ENCODE measurements at places on chromosomes 6 and 20.

DNA sequence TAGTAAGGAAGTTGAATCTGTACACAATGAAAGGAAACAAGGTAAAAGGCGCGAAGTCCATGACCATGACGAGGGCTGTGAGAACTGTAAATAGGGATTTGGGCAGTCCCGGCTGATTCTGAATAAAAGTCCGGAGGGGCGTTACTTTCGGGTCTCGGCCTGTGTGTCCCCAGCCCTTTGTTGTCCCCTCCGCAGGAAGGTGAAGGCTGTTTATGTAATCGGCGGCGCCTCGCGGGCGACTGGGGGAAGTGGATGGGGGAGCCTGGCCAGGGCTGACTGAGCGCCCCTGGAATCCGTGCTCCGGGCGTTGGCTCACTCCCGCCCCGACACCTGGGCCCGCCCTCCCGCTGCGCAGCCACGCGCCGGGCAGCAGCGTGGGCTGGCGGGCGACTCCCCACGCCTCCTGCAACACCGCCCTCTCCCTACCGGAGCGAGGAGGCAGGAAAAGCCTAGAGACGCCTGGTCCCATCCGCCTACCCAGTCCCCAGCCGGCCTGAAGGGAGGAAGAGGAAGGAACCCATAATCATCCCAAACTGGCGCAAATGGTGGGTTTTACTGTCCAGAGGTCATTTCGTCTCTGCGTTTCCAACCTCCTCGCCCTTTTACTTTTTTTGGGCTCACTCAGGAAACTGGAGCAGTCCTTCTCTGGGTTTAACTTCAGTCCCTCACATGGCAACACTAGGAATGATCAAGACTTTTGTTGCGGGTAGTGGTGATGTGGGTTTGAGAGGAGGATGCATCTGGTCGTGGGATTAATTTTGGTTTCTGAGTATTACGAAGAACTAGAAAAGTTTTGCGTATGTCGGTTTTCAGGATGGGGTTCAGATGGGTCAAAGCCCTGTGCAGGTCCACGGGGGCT, 12.1 kb downstream of the TRIM31 start:
- no peak for DNase-seq

DNA sequence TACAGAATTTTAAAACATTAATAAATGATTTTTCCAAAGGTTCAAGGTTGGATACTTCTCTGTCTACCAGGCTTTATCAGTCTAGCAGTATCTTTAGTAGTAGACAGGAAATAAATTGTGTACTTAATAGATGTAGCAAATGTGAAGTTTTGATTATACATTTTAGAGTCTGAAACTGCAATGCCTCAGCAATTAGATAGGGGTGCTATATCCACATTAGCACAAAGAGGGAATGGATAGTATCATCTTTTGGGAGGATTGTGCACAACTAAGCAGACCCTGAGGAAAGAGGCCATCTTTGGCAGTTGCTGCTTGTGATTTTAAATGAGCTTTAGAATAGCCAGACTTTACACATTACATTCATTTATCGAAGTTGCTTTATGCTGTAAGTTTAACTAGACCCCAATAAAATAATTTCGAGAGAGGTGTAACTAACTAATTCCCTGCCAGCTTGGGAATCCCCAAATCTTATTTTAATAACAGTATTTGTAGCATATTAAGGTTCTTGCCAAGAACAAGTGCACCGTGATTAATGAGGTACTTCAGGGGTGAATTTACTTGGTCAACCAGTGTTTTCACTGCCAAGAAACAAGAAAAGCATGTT, 2.8 kb downstream of the KCNQ5 start:
- no peak for DNase-seq

DNA sequence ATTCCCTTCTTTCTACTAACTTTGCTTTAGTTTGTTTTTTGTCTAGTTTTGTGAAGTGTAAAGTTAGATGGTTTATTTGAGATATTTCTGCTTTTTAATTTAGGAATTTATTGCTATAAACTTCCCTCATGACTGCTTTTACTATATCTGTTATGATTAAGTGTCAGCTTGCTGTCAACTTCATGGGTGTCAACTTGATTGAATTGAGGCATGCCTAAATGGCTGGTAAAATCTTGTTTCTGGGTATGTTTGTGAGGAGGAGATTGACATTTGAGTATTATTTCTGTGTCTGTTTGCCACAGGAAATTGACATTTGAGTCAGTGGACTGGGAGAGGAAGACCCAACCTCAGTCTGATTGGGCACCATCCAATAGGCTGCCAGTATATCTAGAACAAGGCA, 1147.0 kb upstream of the EYS start:
- no peak for DNase-seq

- DNase-seq: no peak
Measured at GRCh38 chr6:73870907-73871306, 174.9 kb downstream of the CD109 start.

GRCh38 chr6:87926687-87927086, 121.0 kb upstream of the SPACA1 start:
- DNase-seq: no peak

DNA sequence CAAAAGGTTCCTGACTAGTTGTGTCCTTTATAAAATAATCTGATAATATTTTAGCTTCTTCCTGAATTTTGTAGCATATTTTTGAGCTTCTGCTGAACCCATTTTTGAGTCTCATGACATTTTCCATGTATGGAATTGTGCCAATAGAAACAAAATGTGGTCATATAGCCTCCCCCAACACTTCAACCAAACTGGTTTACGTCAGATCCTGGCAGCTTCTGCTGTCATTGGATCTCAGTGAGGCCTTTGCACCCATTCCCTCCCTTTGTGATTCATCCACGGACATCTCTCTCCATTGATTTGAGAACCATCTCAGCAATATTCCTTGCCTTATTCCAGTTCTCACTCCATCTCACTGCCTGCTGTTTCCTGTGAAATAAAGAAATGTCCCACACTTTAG, 166.0 kb upstream of the PROKR2 start:
- peak; percentile 5 for DNase-seq

GRCh38 chr6:168128631-168129291, 49.7 kb upstream of the FRMD1 start:
- no peak for DNase-seq

GRCh38 chr20:41361757-41362747, 4.6 kb downstream of the EMILIN3 start:
- DNase-seq: no peak

GRCh38 chr6:12208190-12208589, 82.0 kb upstream of the EDN1 start:
- DNase-seq: peak; percentile 20

GRCh38 chr6:84739866-84740208, 24.6 kb downstream of the TBX18 start:
- DNase-seq: peak; percentile 19
